Activated CD4-positive, alpha-beta T cell treated with anti-CD3 and anti-CD28 coated beads, Interleukin-2, amount 50 U/mL, for 24 hours (primary cell): ENCODE measurements at places on chromosomes 11 and 22.

GRCh38 chr11:68355471-68355870 lies 43.1 kb downstream of the LRP5 start:
- no peak for DNase-seq

DNA sequence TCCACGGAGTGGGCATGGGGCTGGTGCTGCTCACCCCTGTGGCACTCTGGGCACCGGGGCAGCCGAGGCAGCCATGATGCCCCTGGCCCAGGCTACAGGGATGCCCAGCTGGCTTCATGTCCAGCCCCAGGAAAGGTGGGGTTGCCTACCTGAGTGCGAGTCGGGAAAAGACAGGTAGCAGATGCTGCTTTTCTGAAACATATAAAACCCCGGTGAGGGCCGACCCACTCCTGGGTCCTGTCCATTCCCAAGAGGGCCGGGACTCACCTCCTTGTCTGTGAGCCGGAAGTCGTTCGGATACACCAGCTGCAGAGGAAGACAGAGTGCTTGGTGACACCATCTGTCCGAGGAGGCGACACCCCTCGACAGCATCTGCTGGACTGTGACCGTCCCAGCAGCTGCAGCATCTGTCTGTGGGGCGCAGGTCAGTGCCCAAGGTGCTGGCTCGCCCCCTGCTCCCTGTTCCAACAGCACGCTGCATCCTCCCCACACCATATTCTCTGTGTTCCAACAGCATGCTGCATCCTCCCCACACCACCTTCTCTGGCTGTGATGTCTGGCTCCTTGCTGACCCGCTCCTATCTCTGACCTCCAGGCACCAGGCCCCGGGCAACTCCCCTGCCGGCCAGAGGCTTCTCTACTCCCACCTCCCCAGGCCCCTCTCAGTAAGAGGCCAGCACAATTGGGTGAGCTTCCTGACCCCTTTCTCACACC lies 8.0 kb downstream of the DENND6B start:
- DNase-seq: no peak

DNA sequence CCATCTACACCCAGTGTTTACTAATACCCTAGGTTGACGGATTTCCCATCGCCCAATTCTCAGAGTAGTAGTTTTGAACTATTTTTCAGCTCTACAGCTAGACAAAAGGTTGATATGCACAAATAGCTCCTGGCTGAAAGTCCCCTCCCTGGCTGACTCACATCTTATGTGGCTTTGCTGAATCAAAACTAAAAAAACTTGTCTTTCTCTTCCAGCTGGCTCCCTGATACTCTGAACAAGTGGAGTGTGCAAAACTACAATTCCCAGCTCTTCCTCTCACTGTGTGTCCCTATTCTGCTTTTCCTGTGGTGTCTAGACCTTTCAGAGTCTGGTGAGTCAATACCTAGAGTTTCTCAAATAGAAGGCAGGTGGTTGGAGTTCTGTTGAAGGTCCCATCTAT lies 12.7 kb upstream of the LARGE1 start:
- DNase-seq: no peak

- DNase-seq: no peak
Measured at GRCh38 chr22:42068291-42068690, 2.3 kb downstream of the NAGA start.

DNA sequence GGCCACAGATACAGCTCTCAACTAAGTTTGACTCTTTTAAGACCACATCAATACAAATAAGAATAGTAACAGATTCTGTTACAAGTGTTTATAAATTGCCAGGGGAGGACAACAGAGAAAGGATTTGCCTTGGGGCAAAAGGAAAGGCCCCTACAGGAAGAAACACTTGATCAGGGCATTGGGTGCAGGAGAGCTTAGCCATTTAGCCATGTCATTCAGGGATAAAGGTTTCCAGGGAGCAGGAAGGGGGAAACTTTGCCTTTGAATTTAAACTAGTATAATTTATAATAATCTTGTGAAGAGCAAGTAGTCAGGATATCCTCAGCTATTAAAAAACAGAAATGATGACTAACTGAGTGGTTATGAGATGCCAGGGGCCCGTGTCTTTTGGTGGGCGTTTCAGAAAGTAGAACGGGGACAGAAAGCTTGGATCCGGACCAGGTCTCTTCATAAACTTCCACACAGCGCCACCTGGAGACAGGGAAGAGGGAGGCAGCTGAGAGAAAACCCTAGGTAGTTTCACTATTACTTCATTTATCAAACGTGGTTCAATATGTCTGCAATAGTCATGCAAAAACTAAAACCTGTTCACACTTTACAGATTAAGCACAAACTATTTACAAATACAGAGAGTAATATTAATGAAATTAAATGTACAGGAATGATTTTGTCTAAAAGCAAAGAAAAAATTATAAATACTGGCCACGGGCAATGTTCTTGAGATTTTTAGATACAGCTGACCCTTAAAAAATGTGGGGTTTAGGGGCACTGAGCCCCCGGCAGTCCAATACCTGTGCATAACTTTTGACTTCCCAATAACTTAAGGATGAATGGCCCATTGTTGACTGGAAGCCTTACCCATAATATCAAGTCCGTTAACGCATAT lies 11.0 kb upstream of the SLC5A4 start:
- DNase-seq: peak; percentile 74

GRCh38 chr11:17528181-17528691 lies 16.0 kb downstream of the USH1C start:
- peak; percentile 15 for DNase-seq

GRCh38 chr11:93193731-93194130 lies 4.1 kb downstream of the SLC36A4 start:
- no peak for DNase-seq

DNA sequence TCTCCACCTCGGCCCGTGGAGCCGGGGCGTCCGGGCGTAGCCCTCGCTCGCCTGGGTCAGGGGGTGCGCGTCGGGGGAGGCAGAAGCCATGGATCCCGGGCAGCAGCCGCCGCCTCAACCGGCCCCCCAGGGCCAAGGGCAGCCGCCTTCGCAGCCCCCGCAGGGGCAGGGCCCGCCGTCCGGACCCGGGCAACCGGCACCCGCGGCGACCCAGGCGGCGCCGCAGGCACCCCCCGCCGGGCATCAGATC lies 439 bp downstream of the YAP1 start:
- no peak for DNase-seq

GRCh38 chr11:59754494-59754858 lies 700 bp upstream of the STX3 start:
- no peak for DNase-seq

GRCh38 chr11:128834157-128834556 lies 32.9 kb downstream of the KCNJ1 start:
- DNase-seq: no peak

GRCh38 chr11:69513663-69514224 lies 32.3 kb downstream of the LINC01488 start:
- DNase-seq: no peak

DNA sequence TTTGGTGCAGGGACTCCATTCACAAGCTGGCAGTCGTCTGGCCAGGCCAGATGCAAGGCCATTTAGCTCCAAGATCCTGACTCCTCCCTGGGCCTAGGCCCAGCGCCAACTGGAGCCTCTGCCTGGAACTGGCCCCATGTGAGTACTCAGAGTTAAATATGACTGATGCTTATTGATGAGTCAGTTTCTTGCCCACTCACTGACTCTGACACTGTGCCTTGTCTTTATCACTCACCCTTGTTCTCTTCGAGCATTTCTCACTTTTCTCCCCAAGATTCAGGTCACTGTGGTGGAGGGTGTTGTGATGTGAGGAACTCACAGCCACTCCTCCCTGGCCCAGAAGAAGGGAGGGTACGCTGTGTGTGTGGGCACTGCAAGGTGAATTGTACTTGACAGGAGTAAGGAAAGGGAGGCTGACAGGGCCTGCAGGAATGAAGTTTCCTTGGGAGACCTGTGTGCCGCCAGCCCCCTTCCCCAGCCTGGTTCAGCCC lies 23.2 kb upstream of the ST3GAL4 start:
- DNase-seq: no peak

DNA sequence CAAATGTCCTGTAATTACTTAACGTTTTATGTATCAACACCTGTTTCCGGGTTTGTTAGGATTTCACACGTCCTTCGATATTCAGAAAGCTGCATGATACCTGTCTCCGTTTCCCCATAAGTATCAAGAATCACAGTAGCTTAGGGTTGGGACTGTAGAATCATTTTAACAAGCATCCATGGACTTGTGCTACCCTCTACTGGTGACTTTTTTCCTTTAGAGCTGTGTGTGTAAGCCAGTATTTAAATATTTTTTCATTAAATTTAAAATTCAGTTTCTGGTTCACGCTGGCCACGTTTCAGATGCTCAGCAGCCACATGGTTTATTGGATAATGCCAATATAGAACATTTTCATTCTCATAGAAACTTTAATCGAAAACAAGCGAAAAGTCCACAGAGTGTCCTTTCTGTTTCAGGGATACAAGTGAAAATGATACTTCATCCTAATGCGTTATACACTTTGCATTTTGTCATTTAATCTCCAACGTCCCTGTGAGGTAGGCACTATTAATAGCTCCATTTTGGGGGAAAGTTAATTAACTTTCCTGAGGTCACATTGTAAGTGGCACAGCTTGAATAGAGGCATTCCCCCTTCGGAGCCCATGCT lies 61.5 kb upstream of the SLC25A18 start:
- peak; percentile 26 for DNase-seq

DNA sequence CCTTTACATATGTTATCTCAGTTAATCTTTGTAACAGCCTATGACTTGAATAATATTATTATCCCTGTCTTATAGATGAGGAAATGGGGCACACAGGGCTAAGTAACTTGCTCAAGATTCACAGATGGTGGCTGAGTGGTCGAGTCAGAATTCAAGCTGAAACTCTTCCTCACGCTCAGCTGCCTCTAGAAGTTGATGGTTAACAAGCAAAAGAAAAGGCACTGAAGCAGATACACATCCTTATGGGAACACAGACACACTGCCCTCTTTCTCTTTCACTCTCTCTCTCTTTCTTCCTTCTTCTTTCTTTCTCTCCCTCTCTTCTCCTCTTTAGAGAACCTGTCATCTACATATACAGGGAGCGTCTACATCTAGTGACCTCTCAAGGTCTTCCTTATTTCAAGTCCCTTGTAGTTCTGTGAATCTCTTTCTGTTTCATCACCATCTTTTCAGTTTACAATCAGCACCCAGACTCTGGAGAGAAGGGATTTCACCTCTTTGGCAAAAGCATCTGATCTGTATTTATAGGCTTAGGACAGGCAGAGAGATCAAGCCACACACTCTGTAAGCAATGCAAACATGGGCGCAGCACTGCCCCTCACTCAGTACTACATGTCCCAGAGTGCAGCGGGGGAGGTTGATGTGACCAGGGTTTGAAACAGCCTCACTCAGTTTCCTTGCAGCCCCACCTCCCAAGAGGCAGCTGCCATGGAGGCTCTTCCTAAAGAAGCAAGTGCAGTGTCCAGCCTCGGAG lies 75.7 kb downstream of the GRAMD1B start:
- DNase-seq: no peak

- DNase-seq: peak; percentile 86
Measured at GRCh38 chr11:47552566-47553405, at the start of gene CELF1. TSS of gene CELF1 (minus strand) at chr11:47553132. CDS start at chr11:47499523, 53,609 bp downstream.

- peak; percentile 25 for DNase-seq
Measured at GRCh38 chr11:74739546-74740270, 8.5 kb upstream of the CHRDL2 start.

DNA sequence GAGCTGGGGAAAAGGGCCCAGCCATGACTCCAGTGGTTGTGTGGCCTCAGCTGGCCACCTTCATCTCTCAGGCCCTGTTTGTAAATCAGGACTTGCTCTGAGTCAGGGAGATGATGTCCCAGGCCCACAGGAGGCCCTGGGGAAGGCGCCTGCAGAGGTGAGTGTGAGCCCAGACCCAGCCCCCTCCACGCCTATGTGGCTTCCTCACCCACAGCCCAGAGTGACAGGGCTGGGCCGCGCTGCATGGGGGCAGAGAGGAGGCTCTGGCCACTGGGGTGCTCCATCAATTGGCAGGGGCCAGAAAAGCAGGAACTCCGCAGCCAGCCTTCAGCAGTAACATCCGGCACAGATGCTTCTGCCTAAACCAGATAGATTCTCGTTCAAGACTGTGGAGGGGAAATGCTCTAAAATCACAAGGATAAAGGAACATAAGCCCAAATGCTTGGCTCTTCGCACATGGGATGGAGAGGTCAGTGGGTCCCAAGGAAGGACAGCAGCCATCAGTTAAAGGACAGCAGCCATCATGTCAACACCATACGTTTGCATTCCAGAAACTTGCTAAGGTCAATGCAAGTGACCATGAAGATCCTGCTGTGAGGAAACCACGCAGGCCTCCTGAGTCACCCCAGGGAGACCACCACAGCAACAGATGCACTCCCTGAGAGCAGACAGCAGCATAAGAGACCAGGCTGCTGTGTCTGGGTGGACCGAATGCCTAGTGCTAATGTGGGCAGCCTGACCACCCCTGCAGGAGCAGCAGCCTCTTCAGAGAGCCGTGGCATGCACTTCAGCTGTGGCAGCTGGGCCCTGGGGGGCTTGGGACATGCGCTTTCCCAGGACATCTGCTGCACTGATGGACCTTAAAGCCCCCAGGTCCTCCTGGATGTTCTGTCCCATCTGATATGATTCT lies 28.3 kb downstream of the OSBPL5 start:
- no peak for DNase-seq
